ENCODE measurements at places on chromosomes 12 and 14. TPM values are rescaled to one million over a fixed set of nuclear protein-coding genes. Genes with fewer than 3 reads are reported as not detected.

GRCh38 chr12:110007881-110008280 is 8.7 kb downstream of the ANKRD13A start:
- no peaks in the 10 kb centered on the region for H3K36me3 ChIP-seq
- DNase-seq = no peak
- H3K4me1 ChIP-seq = no peaks in the 10 kb centered on the region
- H3K27ac ChIP-seq = no peak overlapping the region

- H3K4me1 ChIP-seq = no peaks in the 10 kb centered on the region
- no peaks in the 10 kb centered on the region for H3K27me3 ChIP-seq
- DNase-seq = no peak
These were observed 668 bp downstream of the APPL2 start for GRCh38 chr12:105235281-105235731.

DNA sequence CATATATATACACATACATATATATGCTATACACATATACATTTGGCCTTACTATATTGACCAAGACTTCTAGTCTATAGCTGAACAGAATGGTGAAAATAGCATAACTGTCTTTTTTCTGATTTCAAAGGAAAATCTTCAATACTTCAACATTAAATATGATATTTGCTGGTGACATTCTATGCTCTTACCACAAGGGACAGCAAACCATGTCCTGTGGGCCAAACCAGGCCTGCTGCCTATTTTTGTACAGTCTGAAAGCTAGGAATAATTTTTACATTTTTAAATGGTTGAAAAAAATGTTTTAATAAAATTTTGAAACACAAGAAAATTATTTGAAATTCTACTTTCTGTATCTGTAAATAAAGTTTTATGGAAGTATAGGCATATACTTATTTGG is 63.6 kb downstream of the EML5 start:
- no peak overlapping the region for H3K4me3 ChIP-seq
- H3K27ac ChIP-seq = no peak overlapping the region
- no peaks in the 10 kb centered on the region for H3K27me3 ChIP-seq
- H3K4me1 ChIP-seq = no peaks in the 10 kb centered on the region

DNA sequence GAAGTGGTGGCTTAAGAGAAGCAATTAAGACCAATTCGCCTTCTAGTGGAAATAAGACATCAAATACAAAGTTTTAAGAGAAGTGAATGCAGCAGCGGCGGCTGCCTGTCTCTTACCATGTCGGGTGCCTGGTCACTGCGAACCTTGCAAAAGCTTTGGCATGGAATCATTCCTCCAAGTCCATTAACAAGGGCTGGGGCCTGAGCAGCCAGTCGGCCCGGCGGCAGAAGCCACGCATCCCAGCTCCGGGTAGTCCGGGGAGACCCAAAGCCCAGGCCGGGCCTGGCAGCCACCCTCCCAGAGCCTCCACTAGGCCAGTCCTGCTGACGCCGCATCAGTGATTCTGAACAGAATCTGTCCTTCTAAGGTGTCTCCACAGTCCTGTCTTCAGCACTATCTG is 321.0 kb downstream of the TMEM121 start:
- H3K4me3 ChIP-seq = no peak overlapping the region
- H3K36me3 ChIP-seq = no peaks in the 10 kb centered on the region
- no peak for DNase-seq
- H3K27me3 ChIP-seq = peaks cover 4% of the 10 kb centered on the region
- H3K27ac ChIP-seq = no peak overlapping the region
- no peaks in the 10 kb centered on the region for H3K4me1 ChIP-seq

DNA sequence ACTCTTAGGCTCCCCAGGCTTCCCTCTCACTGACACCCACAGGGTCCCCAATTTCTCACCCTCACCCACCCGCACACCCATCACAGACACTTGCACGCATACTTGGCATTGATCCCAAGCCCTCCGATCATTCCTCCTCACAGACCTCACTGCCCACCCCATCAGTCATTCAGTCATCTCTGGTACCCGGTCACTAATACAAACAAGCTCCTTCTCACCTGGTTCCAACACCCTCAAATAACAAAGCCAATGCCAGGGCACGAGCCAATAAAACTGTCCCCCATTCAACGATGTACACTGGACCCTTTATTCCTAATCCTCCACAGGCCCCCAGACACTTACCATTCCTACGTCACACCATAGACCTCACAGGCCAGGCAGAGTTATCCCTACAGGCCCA is 2.3 kb downstream of the ZNF605 start:
- no peaks in the 10 kb centered on the region for H3K4me1 ChIP-seq
- no peak for DNase-seq

DNA sequence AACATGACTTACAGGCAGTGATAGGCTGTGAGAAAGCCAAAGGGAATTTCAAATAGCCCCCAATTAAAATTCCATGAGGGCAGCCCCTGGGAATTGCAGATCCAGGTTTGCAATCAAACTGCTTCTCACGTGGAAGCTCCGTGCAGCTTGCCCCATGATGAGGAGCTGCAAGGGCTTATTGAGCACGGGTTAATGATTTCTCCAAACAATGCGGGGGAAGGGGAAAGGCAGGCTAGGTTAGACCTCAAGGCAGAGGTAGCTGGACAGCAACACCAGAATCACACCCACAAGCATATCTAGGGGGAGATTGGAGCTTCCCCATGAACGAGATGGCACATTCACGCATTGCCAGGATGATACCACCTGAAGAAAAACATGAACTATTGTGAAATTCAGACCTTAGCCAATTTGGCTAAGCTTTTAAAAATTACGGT is 5.0 kb upstream of the DUSP6 start:
- H3K27ac ChIP-seq = no peak overlapping the region
- H3K4me1 ChIP-seq = peaks cover 11% of the 10 kb centered on the region
- no peak for DNase-seq
- H3K36me3 ChIP-seq = no peaks in the 10 kb centered on the region
- H3K27me3 ChIP-seq = no peaks in the 10 kb centered on the region
- no peak overlapping the region for H3K4me3 ChIP-seq

FAIM2 gene
- total RNA-seq = 2.1 TPM

ETV6 gene
- 19.6 TPM for total RNA-seq

GEMIN2 gene
- 4.9 TPM for total RNA-seq

IL26 gene
- total RNA-seq = not detected
